Kidney capillary endothelial cell (primary cell): ENCODE measurements at places on chromosomes 6 and 20.

DNA sequence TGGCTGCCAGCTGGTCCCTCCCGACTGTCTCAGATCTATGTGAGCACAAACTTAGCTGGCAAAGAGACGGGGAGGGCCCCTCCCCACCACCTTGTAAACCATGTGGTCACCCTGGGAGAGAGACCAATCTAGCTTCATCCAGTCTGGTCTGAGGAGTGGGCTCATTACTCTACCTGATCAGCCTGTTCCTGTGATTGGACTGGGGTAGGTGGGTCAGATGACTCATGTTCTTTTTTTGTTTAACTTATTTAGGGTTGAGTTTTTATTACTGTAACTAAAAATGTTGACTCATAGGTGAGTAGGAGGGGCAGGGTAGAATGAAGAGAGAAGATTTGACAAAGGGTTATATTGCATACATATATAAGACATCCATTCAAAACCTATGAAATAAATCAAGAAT lies 4.7 kb downstream of the GSTA4 start:
- no peak for DNase-seq

- DNase-seq = peak; percentile 81
Measured at GRCh38 chr6:42742116-42742894, 3.6 kb downstream of the TBCC start.

DNA sequence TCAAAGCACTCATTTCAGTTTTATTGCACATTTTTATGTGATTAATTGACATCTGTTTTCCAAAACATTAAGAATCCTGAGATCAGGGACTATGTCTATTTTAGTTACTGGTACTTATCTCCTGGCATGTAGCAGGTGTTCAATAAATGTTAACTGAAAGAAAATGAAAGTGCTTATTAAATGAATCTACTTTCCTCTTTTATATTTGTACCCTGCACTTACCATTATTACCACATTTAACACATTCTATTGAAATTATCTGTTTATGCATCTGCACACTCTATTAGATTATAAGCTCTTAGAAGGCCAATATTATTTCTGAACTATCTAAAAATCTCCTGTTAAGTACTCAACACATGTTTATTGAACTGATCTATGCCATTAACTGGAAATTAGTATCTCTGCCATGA lies 131.9 kb downstream of the EPM2A start:
- no peak for DNase-seq

GRCh38 chr6:9554806-9555205 lies 860.1 kb downstream of the TFAP2A start:
- no peak for DNase-seq

GRCh38 chr6:6610031-6610591 lies 21.6 kb downstream of the LY86 start:
- no peak for DNase-seq

DNA sequence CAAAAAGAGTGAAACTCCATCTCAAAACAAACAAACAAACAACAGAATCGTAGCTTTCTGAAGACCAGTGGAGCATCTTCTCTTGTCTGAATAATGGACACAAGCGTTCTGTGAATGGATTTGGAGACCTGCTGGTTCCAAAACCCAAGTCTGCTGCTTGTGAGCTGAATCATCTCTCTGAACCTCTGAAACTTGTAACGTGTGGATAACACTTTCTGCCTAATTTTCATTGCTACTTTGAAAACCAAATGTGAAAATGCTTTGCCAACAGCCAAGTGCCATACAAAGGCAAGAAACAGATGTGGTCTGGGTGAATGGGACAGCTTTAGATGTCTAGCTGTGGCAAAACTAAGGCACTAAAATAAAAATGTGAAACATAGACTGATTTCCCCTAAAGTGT lies 44.3 kb downstream of the PHACTR1 start:
- DNase-seq = no peak

- DNase-seq = no peak
Measured at GRCh38 chr6:137601471-137601870, 107.3 kb upstream of the OLIG3 start.

DNA sequence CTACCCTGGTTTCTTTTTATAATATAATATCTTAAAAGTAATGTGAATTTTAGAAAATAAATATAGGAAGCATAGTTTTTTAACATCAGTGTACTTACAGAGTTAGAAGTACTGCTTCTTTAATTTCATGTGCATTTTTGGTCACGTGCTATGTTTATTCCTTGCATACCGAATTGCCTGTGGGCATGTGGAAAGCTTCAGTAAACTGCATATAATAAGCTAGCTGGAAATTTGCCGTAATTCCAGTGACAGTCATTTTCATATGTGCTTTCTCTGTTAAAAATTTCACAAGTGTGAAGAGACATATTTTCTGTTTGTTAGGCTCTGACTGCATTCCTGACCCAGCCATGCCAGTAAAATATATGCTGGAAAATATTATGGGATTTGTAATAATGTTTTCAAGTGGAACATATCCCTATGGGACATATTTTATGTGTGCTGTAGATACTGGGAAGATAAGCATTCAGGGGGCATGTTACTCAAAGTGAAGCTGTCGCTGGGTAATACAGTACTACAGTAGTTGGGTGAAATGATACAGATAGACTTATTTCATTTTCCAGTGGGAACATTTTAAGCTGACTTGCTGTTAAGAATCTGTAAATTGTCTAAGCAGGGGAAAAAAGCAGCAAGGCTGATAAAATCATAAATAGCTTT lies 616.7 kb downstream of the FRK start:
- DNase-seq = no peak

- no peak for DNase-seq
Measured at GRCh38 chr6:121236984-121237383, 97.3 kb downstream of the TBC1D32 start.

- DNase-seq = peak; percentile 56
Measured at GRCh38 chr6:48826901-48827701, 636.0 kb downstream of the MMUT start.

- DNase-seq = no peak
Measured at GRCh38 chr6:147297663-147298316, 93.6 kb downstream of the STXBP5 start.
